ENCODE measurements at places on chromosomes 11 and 22.

DNA sequence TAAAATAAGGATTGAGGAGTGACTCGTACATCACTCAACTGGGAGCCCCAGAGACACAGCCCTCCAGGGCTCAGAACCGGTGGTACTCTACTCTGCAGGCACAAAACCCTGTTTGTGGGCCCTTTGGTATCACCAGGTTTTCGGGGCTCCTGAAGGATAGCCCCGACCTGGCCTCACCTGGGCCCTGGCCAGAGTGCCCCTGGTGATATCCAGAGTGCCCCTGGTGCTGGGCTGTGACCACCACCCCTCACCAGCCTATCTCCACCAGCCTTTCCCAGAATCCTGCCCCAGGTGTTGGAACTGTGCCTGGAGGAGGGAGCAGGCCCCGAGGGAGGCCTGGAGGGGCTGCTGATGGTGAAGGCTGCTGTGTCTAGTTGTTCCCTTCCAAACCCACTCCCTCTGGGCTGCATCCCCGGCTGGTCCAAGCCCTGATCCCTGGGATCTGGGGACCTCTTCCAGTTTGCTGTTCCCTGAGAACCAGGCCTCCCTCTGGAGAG is 2.2 kb upstream of the GGT5 start:
- no peak for DNase-seq

DNA sequence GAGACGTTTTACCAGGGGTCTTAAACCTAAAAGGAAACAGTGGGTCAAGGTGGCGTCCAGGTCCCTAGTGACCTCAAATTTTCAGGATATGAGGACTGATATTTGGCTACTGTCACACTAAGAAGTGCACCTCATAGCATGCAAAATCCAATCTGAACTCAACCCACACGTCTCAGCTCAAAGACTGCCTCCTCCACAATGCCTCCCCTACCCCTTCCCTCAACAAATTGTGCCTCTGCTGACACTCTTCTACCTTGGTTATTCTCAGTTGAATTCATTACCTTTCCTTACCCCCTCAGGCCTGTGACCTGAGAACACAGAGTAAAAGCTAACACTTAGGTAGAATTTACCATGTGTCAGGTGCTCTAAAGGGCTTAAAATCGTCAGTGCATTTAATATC is 12.4 kb upstream of the LIPT2 start:
- DNase-seq: no peak

DNA sequence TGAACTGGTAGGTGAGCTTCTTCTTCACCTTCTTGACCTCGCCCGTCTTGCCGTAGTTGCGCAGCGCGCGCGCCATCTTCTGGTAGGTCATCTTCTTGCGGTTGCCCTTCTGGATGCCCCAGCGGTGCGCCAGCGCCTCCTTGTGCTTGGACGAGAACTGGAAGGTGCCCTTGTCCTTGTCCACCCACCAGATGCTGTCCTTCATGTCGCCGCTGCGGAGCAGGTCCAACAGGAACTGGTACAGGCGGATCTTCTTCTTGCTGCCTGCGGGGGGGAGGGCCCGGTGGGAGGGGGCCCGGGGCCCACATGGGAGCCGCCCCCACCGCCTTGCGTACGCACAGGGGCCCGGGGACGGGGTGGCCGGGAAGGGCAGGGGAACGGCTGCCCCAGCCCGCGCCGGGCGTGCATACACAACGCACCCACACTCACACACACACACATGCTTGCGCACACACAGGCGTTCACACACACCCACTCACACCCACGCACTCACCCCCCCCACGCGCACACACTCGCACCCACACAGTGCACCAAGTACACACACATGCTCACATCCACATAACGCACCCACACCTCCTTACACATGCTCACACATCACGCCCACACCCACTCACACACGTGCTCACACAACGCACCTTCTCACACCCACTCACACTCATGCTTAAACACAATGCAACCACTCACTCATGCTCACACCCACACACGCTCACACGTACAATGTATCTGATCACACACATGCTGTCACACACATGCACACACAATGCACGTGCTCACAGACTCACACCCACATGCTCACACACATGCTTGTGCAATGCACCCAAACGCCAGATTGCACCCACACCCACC is 3.0 kb upstream of the MYBPC3 start:
- DNase-seq: peak; percentile 97

- no peak for DNase-seq
These were observed 6.1 kb downstream of the ZNF74 start for GRCh38 chr22:20399866-20400605.

DNA sequence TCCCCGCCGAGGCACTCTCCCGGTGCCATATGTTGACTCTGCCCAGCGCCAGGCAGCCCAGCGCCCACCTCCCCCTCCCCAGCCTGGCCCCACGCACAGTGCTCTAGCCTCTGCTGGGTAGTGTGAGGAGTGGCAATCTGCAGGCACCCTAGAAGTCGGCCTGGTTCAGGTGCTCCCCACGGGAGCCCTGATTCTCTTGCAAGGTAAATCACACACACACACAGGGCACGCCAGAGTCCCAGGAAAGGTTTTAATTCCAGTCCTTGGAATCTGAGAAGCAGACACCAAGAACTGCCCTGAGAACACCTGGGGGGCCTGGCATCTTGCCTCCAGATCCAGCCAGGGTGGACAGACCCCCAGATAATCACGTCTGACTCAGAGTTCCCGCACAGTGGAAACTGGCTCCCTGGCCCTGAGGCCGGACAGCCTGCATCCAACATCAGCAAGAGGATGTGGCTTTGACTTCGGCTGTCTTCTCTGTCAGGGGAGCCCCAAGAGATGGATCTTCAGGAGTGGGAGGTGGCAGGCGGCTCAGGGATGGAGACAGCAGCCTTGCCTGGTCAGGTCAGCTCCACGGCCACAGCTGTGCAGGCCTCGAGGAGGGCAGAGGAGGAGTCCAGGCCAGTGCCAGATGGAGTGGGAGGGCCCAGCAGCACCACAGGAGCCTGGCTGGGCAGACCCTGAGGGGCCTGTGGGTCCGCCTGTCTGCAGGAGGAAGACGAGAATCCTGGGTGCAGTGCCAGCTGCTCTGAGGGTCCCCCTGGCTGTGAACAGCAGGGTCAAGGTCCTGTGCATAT is 1.1 kb upstream of the RIN1 start:
- peak; percentile 63 for DNase-seq

DNA sequence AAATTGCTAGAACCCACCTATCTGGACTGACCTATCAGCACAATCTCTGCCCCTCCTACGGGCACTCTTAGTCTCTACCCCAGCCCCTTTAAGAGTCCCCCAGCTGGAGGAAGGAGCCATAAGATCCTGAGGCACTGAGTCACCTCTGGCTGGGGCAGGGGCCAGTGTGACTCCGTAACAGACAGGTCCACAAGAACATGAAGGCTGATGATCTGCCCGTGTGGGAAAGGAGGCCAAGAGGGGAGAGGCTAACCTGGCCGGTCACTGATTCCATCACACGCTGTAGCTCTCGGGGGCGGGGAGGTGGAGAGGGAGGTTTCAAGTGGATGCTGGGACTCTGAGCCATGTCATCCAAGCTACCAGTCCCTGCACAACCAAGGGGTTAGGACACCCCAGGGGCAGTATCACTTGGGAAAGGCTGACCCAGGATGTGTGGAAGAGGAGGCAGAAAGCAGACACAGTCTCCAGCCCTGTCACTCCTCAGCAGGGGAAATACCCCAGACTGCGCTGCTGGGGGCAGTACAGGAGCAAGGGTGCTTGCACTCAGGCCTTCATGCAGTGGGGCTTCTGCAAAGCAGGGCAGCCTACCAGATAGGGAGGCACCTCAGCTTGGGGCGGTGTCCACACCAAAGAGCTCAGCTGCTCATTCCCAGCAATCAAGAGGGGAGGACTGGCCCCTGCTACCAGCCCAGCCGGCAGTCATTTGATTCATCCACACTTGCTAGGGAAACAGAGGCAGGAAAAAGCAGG is 22.3 kb downstream of the ARHGAP1 start:
- DNase-seq: peak; percentile 59

GRCh38 chr11:10857459-10857708 is 469 bp downstream of the ZBED5 start:
- DNase-seq: no peak

- DNase-seq: no peak
These were observed 190.1 kb upstream of the E2F8 start for GRCh38 chr11:19430754-19431398.

- DNase-seq: no peak
These were observed 263.6 kb upstream of the NCAM1 start for GRCh38 chr11:112697391-112698178.

DNA sequence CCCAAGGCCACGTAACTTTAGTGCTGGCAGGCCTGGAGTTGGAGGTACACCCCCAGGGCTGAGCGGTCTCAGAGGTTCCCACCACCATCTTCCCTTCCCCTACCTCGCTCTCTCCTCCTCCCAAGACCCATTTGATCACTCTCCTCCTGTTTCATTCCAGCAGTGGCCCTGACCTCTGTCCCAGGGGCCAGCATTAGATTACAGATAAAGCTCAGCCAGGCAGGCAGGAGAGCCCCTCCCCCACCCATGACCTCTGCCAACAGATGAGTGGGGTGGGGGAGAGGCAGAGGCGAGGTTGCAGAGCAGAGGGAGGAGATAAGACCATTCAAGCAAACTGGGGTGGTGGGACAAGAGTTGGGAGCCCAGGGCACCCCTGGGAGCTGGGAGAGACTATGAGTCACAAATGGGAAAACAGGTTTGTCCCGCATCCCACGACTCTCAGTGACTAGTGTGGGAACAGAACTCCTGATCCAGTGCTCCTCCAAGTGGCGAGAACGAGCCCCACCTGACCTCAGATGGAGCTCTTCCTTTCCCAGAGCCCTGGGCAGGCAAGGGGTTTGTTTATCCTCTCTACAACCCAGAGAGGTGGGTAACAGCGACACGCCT is 367.9 kb downstream of the MN1 start:
- DNase-seq: no peak

GRCh38 chr22:25702571-25703167 is 39.3 kb upstream of the MYO18B start:
- DNase-seq: no peak

- peak; percentile 92 for DNase-seq
These were observed 17.8 kb upstream of the TMPRSS13 start for GRCh38 chr11:117946842-117947526.

GRCh38 chr22:49361164-49361563 is 466.5 kb downstream of the BRD1 start:
- no peak for DNase-seq

DNA sequence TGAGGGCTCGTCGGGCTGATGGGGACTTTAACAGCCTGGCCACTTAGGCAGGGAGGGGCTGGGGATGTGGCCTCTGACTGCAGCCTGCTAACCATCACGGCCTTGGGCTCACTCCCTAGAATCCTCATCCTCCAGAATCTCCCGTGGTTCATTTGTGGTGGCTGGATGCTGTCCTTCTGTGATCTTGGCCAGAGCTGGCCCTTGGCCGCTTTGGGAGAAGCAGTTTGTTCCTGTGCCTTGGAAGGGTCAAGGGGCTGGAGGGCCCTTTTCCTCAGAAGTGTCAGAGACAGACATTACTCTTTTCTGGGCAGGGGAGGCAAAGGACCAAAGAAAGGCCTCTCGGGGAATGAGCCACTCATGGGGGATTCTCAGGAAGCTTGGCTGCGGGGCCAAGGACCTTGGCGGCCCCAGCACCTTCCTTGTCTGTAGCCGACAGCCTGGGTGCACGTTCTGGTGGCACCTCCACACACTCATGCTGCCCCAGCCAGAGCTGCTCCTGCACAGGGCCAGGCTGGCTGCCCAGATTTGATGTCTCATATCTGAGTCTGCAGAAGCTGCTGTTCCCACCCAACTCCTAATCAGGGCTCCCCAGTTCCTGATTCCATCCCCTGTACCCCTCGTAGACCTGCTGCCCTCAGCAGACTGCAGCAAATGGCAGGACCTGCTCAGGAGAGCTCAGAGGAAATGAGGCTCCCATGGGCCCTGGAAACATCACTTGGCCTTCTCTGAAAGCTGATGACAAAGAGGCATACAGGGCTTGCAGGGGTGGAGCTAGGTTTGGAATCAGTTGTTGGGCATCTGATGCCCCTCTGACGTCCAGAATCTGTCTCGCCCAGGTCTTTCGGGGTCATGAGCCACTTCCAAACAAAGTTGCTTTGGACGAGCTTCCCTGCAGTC is 107.7 kb downstream of the CTTN start:
- peak; percentile 53 for DNase-seq

DNA sequence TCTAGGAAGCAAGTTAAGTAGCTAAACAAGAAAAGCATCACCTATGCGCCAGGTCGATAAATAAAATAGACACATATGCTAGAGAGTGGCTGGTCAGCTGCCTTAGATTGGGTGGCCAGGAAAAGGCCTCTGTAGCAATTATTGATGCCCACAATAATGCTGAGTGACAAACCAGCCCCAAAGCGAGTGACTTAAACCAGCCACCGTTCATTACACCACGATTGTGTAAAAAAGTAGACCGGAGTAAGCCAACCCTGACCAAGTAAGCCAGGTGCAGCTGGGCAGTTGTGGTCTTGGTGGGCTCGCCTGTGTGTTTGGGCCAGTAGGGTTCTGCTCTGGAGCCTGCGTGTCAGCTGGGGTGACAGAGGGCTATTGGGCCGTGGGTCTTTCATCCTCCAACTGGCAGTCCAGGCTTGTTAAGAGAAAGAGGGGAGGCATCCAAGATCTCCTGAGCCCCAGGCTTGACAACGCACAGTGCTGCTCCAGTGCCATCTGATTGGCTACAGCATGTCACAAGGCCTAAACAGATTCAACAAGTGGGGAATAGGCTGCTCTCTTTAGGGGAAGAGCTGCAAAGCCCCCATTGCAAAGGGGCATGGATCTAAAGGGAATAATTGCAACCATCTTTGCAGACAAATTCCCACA is 100.4 kb upstream of the PARVA start:
- no peak for DNase-seq

- DNase-seq: no peak
These were observed 105.9 kb downstream of the C11orf58 start for GRCh38 chr11:16844268-16844771.

DNA sequence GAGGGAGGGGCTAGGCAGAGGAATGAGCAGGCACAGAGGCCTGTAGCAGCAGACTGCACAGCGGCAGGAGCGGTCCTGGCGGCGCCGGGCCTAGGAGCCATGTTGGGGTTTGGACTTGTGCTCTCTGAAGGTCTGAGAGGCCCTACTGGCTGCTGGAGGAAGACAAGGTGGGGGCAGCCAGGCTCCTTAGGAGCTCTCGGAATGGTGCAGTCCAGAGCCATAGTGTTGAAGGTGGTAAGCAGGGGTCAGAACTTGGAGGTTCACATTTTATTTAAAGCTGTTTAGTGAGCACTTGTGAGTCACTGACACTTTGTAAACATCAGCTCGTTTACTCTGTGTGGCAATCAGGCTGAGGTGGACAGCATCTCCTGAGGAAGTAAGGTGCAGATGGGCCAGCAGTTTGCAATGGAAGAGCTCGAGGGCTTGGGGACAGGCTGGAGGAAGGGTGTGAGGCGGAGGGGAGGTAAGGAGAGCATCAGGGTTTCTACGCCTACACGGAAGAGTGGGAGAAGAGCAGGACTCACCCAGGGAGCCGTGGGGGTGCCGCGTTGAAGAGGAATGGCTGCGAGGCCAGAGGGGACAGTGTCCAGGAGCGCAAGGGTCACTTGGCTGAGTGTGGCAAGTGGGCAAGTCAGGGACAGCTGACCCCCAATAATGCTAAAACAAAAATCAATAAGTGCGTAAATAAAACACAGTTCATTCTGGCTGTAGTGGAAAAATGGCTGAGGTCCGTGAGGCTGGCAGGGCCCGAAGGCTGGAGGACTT is 10.0 kb upstream of the TMEM191C start:
- DNase-seq: peak; percentile 64

Measured in upper lobe of right lung (tissue), 1 donor.